ENCODE measurements at places on chromosomes 3 and 15.
A peak's percentile ranks its signal among the peaks of the same experiment; 100 is the strongest.

DNA sequence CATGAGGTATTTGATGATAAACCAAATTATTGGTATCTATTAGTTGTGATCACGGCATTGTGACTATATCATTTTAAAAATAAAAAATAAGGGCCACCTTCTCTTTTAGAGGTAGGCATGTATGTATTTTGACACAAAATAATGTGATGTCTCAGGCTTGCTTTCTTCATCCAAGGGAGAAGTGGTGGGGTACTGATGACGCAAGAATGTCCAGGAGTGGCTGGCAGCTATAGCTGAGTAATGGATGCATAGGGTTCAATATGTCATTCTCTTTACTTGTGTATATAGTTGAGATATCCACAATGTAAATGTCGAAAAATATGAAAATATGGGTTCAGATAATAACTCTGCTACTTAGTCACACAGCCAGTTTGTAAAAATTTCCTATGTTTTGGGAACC lies 46.8 kb upstream of the NSMCE3 start:
- DNase-seq: no peak
- H3K36me3 ChIP-seq: no peaks in the 10 kb centered on the region

DNA sequence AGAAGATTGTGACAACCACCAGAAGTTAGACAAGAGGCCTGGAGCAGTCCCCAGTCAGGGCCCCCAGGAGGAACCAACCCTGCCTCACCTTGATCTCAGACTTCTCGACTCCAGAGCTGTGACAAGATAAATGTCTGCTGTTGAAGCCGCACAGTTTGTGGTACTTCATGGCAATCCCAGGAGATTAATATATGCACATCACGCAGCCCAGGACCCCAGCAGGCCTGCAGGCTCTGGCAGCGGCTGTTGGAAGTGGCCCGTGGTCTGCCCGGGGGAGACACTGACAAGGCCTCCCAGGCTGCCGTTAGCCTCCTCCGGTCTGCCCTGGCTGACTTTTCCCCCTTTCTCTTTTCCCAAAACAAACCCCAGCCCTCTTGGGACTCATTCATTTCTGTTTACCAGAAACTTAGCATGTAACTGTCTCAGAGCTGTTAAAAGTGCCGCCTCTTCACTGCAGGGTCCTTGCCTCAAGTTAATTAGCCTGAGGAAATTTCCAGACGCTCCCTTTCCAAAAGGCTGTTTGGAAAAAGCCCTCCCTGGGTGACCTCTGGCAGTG lies 183.5 kb upstream of the LYSMD4 start:
- H3K4me3 ChIP-seq: no peak overlapping the region
- H3K27ac ChIP-seq: no peak overlapping the region
- H3K36me3 ChIP-seq: no peaks in the 10 kb centered on the region
- H3K27me3 ChIP-seq: peaks cover 46% of the 10 kb centered on the region
- peaks cover 3% of the 10 kb centered on the region for H3K4me1 ChIP-seq

DNA sequence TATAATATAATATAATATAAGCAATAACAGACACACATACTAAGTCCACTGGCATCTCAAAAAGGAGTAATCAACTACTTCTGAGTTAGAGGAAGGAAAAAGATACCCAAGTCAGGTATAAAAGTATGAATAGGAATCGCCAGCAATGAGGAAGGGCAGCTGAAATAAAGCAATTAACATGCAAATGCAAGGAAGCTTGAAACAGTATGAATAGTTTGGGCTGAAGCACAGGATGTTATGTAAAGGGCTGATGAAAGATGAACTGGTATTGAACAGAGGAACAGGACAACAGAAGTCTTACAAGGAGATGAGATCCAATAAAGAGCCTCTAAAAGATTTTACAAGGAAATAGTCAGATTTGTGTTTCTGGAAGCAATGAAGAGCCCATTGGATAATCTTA lies 7.1 kb downstream of the COPS2 start:
- no peaks in the 10 kb centered on the region for H3K27me3 ChIP-seq
- H3K4me3 ChIP-seq: no peak overlapping the region
- no peak for DNase-seq

- peaks cover 13% of the 10 kb centered on the region for H3K27me3 ChIP-seq
- DNase-seq: no peak
- no peaks in the 10 kb centered on the region for H3K36me3 ChIP-seq
- H3K4me3 ChIP-seq: no peak overlapping the region
Measured at GRCh38 chr3:42764561-42765295, 8.3 kb downstream of the CCDC13 start.

DNA sequence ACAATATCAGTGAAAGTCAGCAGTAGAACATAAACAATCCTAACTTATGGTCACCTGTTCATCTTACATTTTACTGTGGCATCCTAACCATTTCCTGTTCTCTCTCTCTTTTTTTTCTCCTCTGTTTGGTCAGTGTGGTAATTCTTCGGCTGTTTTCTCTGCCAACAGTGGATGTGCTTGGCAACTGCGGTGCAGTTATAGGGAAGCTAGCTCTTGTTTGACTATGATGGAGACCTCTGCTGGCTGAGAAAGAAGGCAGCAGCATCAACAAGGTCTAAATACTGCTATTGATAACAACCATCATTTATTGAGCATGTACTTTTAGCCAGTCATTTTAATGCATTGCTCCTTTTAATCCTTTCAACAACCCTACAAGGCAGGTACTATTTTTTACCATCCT lies 723 bp upstream of the DRD3 start:
- H3K4me1 ChIP-seq: no peaks in the 10 kb centered on the region
- no peak overlapping the region for H3K4me3 ChIP-seq
- no peak overlapping the region for H3K27ac ChIP-seq

DNA sequence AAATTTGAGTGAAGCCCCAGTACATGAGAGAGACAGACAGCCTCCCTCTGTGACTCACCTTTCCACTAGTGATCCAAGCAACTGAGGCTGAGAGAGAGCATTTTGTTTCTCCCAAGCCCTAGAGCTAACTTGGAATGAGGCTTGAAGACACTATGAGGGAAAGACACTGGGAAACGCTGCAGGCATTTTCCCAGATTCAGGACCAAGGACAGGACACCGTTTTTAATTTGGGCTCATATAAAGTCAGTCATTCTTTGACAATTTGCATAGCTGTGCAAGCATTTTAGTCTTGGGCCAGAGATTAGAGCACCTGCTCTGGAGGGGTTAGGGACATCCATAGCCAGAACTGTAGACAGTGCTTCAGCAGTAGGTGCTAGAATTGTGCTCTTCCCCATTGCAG lies 249.0 kb downstream of the AGBL1 start:
- no peak overlapping the region for H3K4me3 ChIP-seq
- no peaks in the 10 kb centered on the region for H3K4me1 ChIP-seq
- no peaks in the 10 kb centered on the region for H3K36me3 ChIP-seq
- H3K27ac ChIP-seq: no peak overlapping the region
- no peaks in the 10 kb centered on the region for H3K27me3 ChIP-seq
- DNase-seq: no peak

- H3K36me3 ChIP-seq: no peaks in the 10 kb centered on the region
- no peak overlapping the region for H3K27ac ChIP-seq
- H3K4me1 ChIP-seq: no peaks in the 10 kb centered on the region
- H3K27me3 ChIP-seq: peaks cover 57% of the 10 kb centered on the region
- H3K4me3 ChIP-seq: no peak overlapping the region
- DNase-seq: peak; percentile 56
Measured at GRCh38 chr15:73873889-73874511, 636 bp downstream of the TBC1D21 start.

GRCh38 chr3:129233538-129233937 lies 15.9 kb upstream of the COPG1 start:
- H3K36me3 ChIP-seq: peaks cover 2% of the 10 kb centered on the region
- peak overlapping the region; percentile 68 for H3K27ac ChIP-seq
- no peak for DNase-seq
- H3K4me3 ChIP-seq: no peak overlapping the region

DNA sequence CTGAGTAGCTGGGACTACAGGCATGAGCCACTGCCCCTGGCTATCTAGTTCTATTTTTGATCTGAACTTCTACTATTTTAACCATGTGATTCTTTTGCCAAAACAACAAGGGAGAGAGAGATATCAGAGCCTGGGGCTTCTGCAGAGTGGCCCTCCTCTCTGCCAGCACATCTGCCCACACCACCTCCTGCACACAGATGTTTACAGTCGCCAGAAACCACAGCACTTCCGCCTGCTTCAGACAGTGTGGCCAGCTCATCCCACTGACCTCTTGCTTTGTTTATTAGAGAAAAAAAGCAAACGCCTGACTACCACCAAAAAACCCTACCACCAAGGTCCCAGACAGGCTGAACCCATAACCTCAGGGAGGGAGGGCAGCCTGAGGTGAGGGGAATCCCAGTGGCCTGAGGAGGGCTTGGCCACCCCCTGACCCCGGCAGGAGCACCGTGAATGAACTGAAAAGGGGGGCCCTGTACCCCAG lies 85.9 kb upstream of the ABHD2 start:
- H3K27ac ChIP-seq: no peak overlapping the region
- peaks cover 4% of the 10 kb centered on the region for H3K4me1 ChIP-seq
- DNase-seq: no peak
- peaks cover 33% of the 10 kb centered on the region for H3K27me3 ChIP-seq
- H3K4me3 ChIP-seq: no peak overlapping the region

Measured in activated naive CD4-positive, alpha-beta T cell treated with anti-CD3 and anti-CD28 coated beads, Interleukin-2, amount 10 ng/mL, durations not matched to agents 7 days and 5 days (primary cell).